ENCODE measurements at places on chromosomes 12 and 14. TPM values are rescaled to one million over a fixed set of nuclear protein-coding genes. Genes with fewer than 3 reads are reported as not detected.
A peak's percentile ranks its signal among the peaks of the same experiment; 100 is the strongest.

DNA sequence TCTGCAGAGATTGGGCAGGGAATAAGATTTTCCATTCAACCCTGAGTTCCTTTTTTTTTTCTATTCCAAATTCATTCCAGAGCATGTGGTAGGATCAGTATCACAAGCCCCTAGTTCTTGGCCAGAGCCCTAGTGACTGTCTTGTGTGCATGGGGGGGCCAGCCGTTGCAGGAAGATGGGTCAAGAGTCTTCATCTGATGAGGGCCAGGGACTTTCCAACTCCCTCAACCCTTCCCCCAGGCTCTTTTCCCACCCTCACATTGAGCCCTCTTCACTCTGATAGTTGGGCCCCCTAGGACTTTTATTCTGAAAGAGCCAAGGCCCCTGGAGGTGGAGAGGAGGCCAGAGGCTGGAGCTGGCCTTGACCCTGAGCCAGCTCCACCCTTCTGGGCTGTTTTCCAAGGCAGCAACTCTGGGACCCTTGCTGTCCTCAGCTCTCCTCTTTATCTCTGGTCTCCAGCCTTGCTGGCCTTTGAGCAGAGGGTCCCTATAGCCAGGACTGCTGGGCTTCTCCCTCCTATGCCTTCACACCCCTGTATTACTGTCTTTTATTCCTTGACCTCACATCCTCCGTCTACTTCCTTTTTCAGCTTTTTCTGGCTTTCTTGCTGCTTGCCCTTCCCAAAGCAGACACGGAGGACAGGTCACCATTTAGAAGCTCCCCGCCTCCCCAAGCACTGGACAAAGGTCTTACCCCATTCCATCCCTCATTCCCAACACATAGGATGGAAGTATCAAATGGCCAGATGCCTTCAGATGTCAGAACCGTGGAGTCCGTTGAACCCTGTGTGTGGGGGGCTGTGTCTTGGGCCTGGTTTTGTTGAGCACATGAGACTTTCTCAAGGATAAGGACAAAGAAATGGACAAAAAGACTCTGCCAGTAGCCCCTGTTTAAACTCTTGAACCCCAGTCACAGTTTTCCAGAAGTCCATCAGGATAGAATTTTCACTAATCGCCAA lies 5.6 kb downstream of the RBP5 start:
- no peak for DNase-seq
- no peak overlapping the region for H3K4me3 ChIP-seq
- H3K27ac ChIP-seq = no peak overlapping the region
- peaks cover 3% of the 10 kb centered on the region for H3K4me1 ChIP-seq
- no peaks in the 10 kb centered on the region for H3K36me3 ChIP-seq

- H3K4me1 ChIP-seq = no peaks in the 10 kb centered on the region
- DNase-seq = no peak
- H3K4me3 ChIP-seq = no peak overlapping the region
- H3K27me3 ChIP-seq = no peaks in the 10 kb centered on the region
- no peak overlapping the region for H3K27ac ChIP-seq
Measured at GRCh38 chr14:70871863-70872677, 35.2 kb upstream of the PCNX1 start.

GRCh38 chr14:74417611-74418010 lies 8.4 kb downstream of the SYNDIG1L start:
- DNase-seq = no peak
- no peaks in the 10 kb centered on the region for H3K36me3 ChIP-seq
- H3K4me3 ChIP-seq = no peak overlapping the region

- no peaks in the 10 kb centered on the region for H3K27me3 ChIP-seq
- DNase-seq = no peak
- H3K36me3 ChIP-seq = no peaks in the 10 kb centered on the region
- H3K27ac ChIP-seq = no peak overlapping the region
Measured at GRCh38 chr12:53145383-53146260, 34.9 kb upstream of the ZNF740 start.

GRCh38 chr14:76282581-76282980 lies 93.4 kb upstream of the ESRRB start:
- no peak overlapping the region for H3K27ac ChIP-seq
- no peaks in the 10 kb centered on the region for H3K36me3 ChIP-seq
- no peak overlapping the region for H3K4me3 ChIP-seq
- H3K27me3 ChIP-seq = no peaks in the 10 kb centered on the region

DNA sequence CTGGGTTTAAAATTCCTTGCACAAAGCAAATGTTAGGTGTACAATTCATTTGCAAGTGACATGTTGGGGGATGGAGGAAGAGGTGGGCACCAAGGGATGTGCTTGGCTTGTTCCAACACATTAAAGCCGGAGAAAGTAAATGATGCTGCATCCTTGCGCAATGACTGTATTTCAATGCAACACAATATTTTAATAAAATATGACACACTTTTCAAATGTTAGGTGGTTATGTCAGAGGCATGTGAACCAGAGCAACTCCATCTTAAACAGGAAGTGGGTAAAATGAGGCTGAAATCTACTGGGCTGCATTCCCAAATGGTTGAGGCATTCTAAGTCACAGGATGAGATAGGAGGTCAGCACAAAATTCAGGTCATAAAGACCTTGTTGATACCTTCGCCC lies 53.6 kb upstream of the ARHGAP5 start:
- no peak overlapping the region for H3K4me3 ChIP-seq
- DNase-seq = no peak
- H3K36me3 ChIP-seq = no peaks in the 10 kb centered on the region
- no peaks in the 10 kb centered on the region for H3K4me1 ChIP-seq
- no peaks in the 10 kb centered on the region for H3K27me3 ChIP-seq

DNA sequence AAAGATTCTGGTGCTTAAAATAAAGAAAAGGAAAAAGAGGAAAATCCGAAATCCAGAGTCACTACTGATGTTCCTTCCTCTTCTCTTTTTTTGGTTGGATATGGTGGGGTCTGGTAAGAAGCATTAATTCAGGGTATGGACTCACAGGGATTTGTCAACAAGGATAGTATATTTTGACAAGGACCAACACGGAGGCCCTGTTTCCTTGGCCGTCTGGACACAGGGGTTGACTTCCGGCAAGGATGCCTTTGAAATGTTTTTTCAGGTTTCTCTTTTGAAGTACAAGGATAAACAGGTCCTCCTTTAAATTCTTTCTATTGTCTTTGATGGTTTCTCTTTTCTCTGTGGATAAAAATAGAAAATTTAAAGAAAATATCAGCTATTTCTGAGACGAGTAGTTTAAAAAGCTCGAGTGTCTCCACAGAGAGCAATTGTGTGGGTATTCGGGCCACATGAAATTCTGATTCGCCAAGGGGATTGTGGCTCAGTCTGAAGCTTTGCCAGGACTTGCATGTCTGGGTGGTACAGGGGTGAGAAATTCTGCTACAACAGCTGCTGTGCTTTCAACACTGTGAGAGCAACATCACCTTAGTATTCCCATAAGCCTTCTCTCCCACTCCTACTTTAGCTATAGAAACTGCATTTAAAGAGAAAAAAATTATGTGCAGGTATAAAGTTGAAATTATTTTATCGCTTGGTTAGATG lies 88.5 kb upstream of the CSRP2 start:
- H3K4me3 ChIP-seq = peak overlapping the region; percentile 1
- no peak overlapping the region for H3K27ac ChIP-seq
- peaks cover 18% of the 10 kb centered on the region for H3K4me1 ChIP-seq
- DNase-seq = no peak
- H3K36me3 ChIP-seq = peaks cover 13% of the 10 kb centered on the region

DNA sequence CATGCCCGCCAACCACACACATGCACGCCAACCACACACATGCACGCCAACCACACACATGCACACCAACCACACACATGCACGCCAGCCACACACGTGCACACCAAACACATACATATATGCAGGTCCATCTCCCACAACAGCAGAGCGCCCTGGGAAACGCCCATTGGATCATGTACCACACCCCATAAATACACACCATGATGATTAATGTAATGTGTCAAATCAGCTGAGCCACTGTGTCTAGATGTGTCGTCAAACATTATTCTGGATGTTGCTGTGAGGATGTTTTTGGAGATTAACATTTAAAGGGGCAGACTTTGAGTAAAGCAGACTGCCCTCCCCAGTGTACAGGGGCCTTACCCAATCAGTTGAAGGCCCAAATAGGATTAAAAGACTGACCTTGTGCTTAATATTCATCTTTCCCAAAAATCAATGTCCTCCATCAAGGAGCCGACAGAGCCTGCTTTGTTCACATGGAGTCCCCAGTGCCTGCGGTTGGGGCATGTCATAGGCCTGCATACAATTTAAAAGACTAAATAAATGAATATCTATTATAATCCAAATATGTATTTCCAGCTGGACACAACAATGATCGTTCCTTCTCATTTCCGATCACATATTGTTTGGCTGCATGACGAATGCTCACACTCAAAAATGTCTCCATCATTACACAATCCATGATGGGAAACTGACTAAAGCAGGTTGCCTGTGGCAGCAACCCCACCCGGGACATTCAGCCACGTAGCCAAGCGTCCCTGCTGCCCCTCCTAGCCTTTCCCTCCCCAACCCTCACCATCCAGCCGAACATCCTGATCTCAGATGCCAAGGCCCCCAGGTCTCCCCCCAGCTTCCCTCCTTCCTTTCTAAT lies 23.2 kb upstream of the BDKRB2 start:
- no peak overlapping the region for H3K27ac ChIP-seq
- H3K4me3 ChIP-seq = no peak overlapping the region
- no peaks in the 10 kb centered on the region for H3K36me3 ChIP-seq

Gene ADCY6
- total RNA-seq = 30.2 TPM

Gene ZNF641
- total RNA-seq = 8.1 TPM

Data from H9 (cell line).